ENCODE measurements at places on chromosomes 2 and 18. TPM values are rescaled to one million over a fixed set of nuclear protein-coding genes. Genes with fewer than 3 reads are reported as not detected.

The CCDC74B gene
- 0.85 TPM for total RNA-seq

The MEP1B gene
- 0.19 TPM for total RNA-seq

The SIX3 gene
- total RNA-seq: not detected

The GPBAR1 gene
- under 0.01 TPM for total RNA-seq

The GKN1 gene
- not detected for total RNA-seq

The CTDP1 gene
- total RNA-seq: 29.5 TPM

The DIPK1C gene
- not detected for total RNA-seq

The AGXT gene
- total RNA-seq: not detected

The MROH2A gene
- not detected for total RNA-seq

The ADCYAP1 gene
- total RNA-seq: 0.94 TPM

The KLF7 gene
- 31.7 TPM for total RNA-seq

The COL4A3 gene
- 0.19 TPM for total RNA-seq

The ABCG5 gene
- not detected for total RNA-seq

The TRIM54 gene
- not detected for total RNA-seq

The ACVR1C gene
- total RNA-seq: not detected

The KIAA2012 gene
- not detected for total RNA-seq

The TUBB8B gene
- not detected for total RNA-seq

The RGPD4 gene
- total RNA-seq: not detected

The CENPA gene
- total RNA-seq: 5.2 TPM

The LAPTM4A gene
- total RNA-seq: 92.8 TPM

The RIT2 gene
- total RNA-seq: not detected

The SCN3A gene
- not detected for total RNA-seq

The CDK15 gene
- total RNA-seq: not detected

The ATP9B gene
- total RNA-seq: 23.5 TPM

The TTC39C gene
- 3.4 TPM for total RNA-seq

The APOB gene
- total RNA-seq: 0.27 TPM

The FER1L5 gene
- total RNA-seq: 0.09 TPM

The GALR1 gene
- not detected for total RNA-seq

The CREG2 gene
- 0.72 TPM for total RNA-seq

Measured in endothelial cell of coronary artery (primary cell).